Stimulated activated naive CD4-positive, alpha-beta T cell (primary cell): ENCODE measurements at places on chromosomes 1 and 21.

DNA sequence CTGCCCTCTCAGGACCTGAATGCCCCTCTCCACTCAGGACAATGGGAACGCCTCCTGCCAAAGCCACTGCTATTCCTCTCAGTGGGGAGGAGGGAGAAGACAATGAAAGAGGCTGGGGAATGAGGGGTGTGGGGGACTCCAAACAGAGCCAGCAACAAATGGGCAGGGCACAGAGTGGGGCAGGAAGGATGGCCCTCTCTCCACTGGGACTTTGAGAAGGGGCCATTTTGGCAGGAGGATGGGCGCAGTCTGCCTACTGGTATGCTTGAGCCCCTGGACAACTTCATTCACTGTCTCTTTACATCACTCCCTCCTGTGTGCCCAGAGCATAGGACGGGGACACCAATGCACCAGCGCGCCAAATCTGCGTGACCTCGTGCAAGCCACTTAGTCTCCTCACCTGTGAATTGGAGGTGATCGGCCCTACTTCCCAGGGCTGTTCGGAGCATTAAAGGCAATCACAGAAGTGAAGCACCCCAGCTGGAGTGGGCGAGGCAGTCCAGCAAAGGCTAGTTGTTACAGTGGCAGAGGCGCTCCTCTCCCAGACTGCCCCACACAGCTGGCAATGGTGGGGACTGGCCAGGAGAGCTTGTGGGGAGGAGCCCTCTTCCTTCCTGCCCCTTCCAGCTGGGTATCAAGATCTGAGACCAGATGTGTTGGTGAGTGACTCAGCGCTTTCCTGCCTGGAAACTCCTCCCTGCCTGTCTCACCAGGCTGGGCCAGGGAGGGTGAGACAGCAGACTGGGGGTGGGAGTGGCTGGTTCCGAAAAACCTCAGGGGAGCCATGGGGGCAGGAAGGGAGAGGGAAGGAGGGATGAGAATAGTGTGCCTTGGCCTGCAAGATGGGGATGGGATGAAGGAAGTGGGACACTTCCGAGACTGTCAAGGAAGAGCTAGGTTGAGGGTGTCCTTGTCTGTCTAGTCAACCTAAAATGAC lies 22.4 kb upstream of the SYNC start:
- no peak for DNase-seq

- no peak for DNase-seq
Measured at GRCh38 chr1:31708324-31708723, 4.5 kb upstream of the COL16A1 start.

DNA sequence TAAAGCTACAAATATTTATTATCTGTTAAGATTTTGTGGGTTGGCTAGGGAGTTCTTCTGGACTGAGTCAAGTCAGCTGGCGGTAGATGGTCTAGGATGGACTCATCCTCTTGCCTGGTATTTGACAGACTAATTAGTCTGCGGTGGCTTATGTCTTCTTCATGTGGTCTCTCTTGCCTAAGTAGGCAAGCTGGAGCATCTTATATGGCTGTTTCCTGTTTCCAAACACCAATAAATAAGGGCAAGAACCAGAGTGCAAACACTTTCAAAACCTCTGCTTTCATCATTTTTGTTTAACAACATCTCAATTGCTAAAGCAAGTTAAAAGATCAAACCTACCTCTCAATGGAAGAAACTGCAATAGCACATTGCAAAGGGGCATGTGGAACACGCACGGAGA lies 484.8 kb downstream of the PTPRC start:
- no peak for DNase-seq

GRCh38 chr1:112527266-112528010 lies 18.7 kb downstream of the WNT2B start:
- DNase-seq, result no peak

GRCh38 chr1:229238674-229239415 lies 32.1 kb upstream of the RAB4A start:
- no peak for DNase-seq

- no peak for DNase-seq
Measured at GRCh38 chr1:226098870-226099835, 36.6 kb downstream of the H3-3A start.

- DNase-seq, result no peak
Measured at GRCh38 chr1:224331326-224331725, 1.4 kb upstream of the NVL start.
